T-helper 2 cell treated with Interferon-gamma antibody and Interleukin-4, amounts not matched to agents 100 ng/mL and 5 ng/mL, for 36 hours (primary cell): ENCODE measurements at places on chromosomes 11 and 22. TPM values are rescaled to one million over a fixed set of nuclear protein-coding genes. Genes with fewer than 3 reads are reported as not detected.

MUC6 gene
- total RNA-seq: not detected in 2 replicates

ROBO3 gene
- total RNA-seq: 6.8 and 8.2 TPM in 2 replicates

PHLDA2 gene
- 4.1 and 6.3 TPM in 2 replicates for total RNA-seq

PRODH gene
- 0.32 TPM in 1 of 2 replicates, not detected in the other for total RNA-seq

C11orf86 gene
- total RNA-seq: not detected in 2 replicates

PNPLA5 gene
- total RNA-seq: not detected in 2 replicates
